ENCODE measurements at places on chromosomes 4 and X.

GRCh38 chr4:53039741-53040458 lies 177.8 kb downstream of the RASL11B start:
- DNase-seq: no peak

DNA sequence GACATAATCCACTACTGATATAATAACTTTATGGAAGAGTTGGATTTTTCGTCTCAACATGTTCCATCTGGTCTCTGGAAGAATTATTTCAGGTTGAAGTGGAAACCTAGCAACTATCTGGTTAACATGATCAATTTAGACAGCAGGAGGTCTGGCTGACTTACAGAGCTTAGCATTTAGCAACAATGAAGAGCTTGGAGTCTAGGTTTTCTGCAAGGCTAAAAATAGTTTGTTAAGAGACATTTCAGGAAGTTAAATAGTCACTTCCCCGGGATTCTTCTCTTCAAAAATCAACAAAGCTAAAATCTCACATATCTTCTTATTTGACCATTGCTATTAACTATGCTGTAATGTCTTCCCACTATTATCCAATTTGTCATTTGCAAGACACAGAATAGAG lies 418.6 kb upstream of the DIPK2B start:
- no peak for DNase-seq

- no peak for DNase-seq
Observed at GRCh38 chr4:95155759-95156451, 392.9 kb downstream of the UNC5C start.

DNA sequence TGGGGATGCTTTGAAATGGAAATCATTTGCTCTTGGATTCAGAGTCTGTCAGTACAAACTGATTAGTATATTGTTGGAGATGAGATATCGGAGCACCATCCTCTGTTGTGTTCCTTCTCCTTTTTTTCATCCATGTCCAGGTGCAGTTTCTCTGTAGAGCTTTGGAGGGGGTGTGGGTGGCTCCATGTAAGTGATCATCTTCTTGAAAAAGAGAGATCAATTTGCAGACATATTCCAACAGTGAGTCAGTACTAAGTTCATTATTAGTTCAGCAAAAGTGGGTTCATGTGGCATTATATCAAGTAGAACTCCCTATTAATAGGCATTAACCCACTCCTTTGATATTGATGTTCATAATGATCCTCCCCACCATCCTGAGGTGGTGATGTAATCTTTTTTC lies 18.9 kb downstream of the FRAS1 start:
- DNase-seq: no peak

GRCh38 chrX:65273152-65273551 lies 261.4 kb downstream of the LAS1L start:
- no peak for DNase-seq

DNA sequence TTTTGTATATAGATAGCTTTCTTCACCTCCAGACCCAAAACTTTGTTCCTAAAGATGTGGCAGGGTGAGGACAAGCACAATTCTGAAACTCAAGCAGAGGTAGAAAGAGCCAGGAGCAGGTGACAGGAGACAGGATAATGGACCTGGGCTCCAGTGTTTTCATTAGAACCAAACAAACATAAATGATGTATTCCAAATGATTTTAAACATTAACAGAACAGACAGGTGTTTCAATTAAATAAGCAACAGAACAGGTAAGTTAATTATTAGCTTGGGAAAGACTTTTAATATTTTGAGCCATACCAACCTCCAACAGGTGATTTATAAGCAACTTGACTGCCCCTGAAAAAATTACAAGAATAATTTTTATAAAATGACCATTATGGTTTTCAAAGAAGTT lies 459.4 kb upstream of the LCORL start:
- no peak for DNase-seq

- no peak for DNase-seq
Observed at GRCh38 chr4:4918067-4918466, 58.6 kb downstream of the MSX1 start.

DNA sequence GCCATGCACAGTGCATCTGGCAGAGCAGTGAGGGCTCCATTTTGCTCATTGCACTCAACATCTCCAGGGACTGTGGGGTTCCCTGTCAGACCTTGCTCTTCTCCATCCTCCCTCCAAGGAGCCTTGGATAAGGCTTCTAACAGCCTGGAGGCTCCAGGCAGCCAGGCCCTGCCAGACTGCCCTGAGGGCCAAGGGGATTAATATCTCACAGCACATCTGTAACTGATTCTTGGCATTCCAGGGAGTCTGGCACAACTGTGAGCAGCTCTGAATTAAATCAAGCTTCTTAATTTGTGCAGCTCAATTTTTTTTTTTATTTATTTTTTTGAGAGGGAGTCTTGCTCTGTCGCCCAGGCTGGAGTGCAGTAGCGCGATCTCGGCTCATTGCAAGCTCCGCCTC lies 224.5 kb upstream of the PGRMC2 start:
- DNase-seq: no peak

GRCh38 chr4:2803624-2804448 lies 11.0 kb downstream of the SH3BP2 start:
- no peak for DNase-seq

- no peak for DNase-seq
Observed at GRCh38 chr4:163590619-163591264, 96.3 kb downstream of the TMA16 start.

DNA sequence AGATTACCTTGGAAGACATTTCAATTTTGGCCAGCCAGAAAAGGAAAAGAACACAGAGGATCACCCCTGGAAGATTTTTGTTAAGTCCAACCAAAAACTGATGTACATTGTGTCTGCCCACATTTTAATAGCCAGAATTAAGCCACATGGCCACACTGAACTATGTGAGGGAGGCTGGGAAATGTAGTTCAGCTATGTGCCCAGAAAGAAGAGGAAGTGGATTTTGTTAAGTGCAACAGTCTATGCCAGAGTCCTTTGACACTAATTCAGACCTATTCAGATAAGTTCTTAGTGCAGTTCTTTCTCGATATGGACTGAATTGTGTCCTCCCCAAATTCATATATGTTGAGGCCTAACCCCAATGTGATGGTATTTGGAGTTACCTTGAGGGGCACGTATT lies 18.4 kb downstream of the PRPS1 start:
- no peak for DNase-seq

DNA sequence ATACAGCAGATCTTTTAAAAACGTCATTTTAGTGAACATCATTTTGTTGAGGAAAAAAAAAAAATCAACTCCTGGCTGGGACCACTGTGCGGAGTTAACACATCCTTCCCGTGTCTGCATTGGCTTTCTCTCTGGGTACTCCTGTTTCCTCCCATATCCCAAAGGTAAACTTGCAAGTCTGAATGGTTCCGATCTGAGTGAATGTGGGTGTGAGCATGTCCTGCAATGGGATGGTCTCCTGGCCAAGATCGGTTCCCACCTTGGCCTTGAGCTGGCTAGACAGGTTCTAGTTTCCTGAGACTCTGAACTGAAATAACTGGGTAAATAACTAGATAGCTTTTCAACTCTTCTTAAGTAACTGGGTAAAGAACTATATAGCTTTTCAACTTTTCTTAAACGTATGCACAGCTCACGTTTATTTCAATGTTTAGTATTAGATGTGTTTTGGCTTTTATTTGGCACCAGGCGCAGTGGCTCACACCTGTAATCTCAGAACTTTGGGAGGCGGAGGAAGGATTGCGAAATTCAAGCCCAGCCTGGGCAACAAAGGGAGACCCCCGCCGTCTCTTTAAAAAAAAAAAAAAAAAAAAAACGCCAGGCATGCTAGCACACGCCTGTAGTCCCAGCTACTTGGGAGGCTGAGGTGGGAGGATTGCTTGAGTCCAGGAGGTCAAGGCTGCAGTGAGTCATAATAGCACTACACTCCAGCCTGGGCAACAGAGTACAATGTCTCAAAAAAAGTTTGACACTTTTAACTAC lies 14.0 kb downstream of the RBMX start:
- no peak for DNase-seq

- DNase-seq: no peak
Observed at GRCh38 chrX:49712577-49712976, 16.8 kb upstream of the PAGE1 start.

DNA sequence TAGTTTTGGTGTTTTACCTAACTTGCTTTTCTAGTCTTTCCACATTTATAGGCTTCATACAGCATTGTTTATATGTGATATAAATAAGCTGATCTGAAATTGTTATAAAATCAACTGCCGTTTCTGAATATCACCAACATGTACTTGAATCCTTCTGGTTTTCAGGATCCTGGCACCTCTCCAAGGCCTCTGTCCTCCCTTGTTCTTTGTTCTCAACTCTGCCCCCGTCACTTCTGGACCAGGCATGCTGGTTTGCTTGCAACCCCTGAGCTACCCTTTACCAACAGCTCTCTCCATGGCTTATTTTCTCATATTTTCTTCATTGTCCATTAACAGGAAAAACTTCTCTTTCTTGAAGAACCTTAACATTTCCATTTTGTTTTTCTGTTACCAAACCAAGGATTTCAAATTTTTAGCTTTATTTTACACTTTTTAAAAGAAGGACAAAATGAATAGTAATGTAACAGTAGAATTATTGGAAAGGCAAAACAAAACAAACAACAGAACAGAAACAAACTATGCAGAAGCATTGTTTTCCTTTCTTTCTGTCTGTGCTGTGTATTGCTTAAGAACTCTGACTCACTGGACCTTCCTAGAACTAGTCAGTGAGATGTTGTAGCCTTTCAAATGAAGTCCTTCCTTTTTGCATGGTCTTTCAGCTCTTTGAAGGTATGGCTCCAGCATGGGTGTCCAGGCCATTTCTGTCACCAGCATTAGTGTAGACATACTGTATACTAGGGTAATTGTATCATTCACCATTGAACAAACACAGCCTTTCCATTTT lies 44.8 kb downstream of the BANK1 start:
- no peak for DNase-seq

GRCh38 chrX:71989768-71990426 lies 79.3 kb downstream of the NHSL2 start:
- DNase-seq: no peak
